Activated CD4-positive, alpha-beta T cell treated with anti-CD3 and anti-CD28 coated beads, Interleukin-10, Interleukin-2, amounts not matched to agents 100 ng/mL and 50 ng/mL, durations not matched to agents 16 hours and 8 hours (primary cell): ENCODE measurements at places on chromosomes 5 and 9.

DNA sequence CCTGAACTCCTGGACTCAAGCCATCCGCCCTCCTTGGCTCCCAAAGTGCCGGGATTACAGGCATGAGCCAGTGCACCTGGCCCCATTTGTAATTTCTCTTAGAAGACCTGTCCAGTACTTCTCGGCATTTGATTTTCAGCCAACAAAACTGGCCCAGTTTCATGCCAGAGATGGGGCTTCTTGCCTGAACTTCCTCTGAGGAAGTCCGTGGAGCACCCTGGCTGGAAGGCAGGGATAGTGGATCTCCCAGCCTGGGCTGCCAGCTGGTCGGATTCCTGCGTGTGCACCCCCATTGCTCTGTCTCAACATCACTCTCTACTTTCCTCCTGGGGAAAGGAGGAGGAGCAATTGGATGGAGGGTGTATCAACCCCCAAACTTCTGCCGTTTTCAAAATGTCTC is 39.0 kb downstream of the FAM78A start:
- no peak for DNase-seq

DNA sequence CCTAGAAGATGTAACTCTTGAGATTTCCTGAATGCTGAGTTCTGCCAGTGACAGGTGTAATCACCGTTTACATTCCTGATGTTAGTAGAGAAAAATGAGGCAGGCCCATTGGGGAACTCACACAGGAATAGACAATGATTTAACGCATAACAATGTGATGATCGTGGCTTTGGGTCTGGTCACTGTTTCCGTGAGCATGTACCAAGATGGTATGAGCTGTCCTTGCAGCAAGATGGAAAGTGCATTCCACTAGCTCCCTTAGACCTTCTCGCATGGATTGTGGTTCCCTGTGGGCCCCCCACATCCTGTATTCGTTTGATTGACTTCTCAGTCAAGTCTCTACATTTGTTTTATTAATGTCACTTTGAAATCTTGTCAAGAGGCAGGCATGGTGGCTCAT is 124.0 kb upstream of the DAP start:
- DNase-seq = no peak

GRCh38 chr9:130179331-130179907 is 7.2 kb downstream of the NCS1 start:
- no peak for DNase-seq

- no peak for DNase-seq
Measured at GRCh38 chr5:159386028-159386711, 55.9 kb upstream of the IL12B start.

DNA sequence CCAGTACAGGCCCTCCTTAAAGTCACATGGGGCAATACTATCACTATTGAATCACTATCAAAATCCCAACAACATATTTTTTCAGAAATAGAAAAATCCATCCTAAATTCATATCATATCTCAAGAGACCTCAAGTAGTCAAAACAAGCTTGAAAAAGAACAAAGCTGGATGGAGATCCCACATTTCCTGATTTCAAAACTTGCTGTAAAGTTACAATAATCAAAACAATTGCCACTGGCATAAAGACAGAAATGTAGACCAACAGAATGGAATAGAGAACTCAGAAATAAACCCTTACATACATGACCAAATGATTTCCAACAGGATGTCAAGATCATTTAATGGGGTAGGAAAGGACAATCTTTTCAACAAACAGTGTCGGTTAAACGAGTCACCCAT is 41.3 kb upstream of the CDKN2AIPNL start:
- no peak for DNase-seq

DNA sequence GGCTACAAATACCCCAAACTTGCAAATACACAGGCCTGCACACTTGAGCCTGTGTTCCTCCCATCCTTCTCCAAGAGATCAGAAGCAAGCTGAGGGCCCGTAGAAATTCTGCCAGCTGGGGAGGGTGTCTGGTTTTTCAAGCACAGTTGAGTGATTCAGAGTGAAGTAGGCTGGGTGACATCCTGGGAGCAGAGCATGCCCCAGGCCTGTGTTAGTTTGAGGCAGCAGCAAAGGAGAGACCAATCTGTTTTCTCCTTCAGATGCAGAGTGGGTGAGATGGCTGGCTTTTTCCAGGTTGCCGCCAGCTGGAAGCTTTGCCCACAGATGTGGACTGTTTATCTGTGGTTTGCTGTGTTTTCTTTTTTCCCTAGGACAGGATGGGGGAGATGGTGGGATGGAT is 63.1 kb downstream of the RCL1 start:
- no peak for DNase-seq

DNA sequence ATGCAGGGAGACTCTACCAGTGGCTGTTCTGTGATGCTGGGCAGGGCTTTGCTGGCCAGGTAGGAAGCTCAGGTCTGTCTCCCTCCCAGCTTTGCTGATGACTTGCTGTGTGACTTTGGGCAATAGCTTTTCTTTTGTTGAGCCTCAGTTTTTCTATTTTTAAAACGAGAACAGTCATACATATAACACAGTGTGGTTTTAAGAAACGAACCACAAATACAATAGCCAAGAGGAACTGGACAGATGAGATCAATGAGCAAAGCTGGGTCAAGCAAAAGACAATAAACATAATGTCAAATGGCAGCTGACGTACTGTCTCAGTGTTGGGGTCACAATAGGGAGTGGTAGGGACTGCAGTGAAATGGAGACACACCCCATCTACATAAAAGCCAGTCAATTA is 20.2 kb downstream of the SLIT3 start:
- no peak for DNase-seq

DNA sequence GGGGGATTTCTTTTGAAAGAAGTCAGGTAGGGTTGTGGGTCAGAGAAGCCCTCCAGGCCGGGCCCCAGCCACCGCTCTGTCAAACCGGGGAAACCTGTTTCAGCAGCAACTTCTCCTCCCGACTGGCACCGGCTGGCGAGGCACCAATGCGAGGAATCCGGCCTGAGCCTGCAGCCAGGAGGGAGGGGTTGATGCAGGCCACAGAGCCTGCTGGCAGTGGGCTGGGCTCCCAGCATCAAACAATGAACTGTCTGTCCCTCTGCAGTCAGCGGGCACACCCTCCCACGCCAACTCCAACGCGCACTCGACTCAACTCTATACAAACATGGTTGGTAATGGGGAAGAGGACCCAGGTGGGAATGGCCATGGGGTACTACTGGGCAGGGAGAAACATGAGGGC is 12.1 kb downstream of the PCDH1 start:
- no peak for DNase-seq

- DNase-seq = no peak
Measured at GRCh38 chr9:134899818-134900217, 17.9 kb downstream of the FCN1 start.

GRCh38 chr9:27563738-27564430 is 9.4 kb downstream of the C9orf72 start:
- DNase-seq = no peak

DNA sequence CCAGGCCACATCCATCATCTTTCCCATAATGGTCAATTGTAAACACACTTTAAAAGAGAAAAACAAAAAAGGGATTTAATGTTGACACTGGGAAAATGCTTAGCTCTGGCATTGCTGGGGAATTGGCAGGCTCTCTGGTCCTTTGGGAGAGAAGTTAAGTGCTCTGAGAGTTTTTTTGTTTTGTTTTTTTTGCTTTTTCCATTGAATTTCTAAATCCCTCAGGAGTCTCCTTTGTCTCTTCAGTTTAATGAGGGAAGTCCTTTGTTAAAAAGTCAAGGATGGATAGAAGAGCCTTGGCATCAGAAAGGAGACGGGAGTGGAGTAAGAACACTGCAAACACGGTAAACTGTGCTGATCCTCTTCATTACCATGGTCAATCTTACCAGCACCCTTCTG is 7.1 kb upstream of the HAND1 start:
- no peak for DNase-seq

DNA sequence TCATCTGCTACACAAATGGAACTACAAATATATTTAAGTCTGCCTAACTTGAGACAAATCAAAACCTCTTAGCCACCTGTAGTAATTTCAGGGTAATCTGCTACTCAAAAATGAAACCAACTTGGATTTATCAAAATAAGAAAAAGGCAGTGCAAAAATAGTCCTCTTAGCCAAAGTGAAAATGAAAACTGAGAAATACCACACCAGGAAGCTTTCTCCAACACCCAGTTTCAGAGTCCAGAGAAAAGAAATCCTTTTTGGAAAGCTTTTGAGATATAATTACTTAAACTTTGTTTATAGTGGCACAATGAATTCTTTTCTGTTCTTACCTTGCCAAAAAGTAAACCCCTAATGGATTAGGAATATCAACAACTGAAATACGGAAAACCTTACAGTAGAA is 990.4 kb downstream of the EFNA5 start:
- no peak for DNase-seq

- peak; percentile 87 for DNase-seq
Measured at GRCh38 chr5:62578540-62578939, at the start of gene LRRC70. Gene LRRC70, plus strand, starts transcription at chr5:62578819. Its CDS starts 620 bp downstream, at chr5:62579439.

DNA sequence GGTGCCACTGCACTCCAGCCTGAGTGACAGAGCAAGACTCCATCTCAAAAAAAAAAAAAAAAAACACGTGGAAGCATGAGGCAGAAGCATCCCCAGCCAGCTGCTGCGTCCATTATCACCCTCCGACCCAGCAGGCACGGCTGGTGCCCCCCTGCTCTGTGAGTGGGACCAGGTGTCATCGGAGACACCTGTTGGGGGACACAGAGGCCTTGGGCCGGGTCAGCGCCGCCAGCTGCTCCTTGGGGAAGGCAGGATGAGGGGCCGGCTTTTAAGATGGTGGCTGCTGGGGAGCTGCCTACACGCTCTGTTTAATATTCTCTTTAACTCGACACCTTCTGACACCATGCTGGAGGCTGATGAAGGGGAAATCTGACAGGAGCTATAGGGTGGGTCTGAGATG is 80.2 kb upstream of the RUFY1 start:
- no peak for DNase-seq
